ENCODE measurements at places on chromosomes 3 and 15.

DNA sequence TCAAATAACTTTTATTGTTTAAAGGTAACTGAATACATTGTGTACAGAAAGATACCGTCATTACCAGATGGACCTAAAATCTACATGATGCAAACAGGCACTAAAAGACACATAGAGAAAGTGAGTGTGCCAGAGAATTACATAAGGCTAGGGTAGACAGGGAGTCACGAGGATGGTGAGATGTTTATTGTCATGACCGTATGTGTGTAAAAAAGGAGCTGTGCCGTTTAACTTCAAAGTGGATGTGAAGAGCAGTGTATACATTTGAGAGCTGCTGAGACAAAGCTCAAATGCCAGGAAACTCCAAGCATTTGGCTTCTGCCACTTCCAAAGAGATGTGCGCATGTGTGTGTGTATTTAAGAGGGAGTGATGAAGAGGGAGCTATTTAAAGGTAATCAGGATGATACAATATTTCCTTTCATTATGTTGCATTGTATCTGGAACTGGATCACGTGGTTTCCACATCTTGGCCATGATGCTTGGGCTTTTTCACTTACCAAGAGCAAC, 51.4 kb upstream of the IGF1R start:
- peak; percentile 43 for DNase-seq

GRCh38 chr3:147449669-147450068, 40.5 kb downstream of the ZIC1 start:
- no peak for DNase-seq

- DNase-seq, result no peak
Observed at GRCh38 chr3:172107403-172107802, 68.0 kb downstream of the FNDC3B start.

DNA sequence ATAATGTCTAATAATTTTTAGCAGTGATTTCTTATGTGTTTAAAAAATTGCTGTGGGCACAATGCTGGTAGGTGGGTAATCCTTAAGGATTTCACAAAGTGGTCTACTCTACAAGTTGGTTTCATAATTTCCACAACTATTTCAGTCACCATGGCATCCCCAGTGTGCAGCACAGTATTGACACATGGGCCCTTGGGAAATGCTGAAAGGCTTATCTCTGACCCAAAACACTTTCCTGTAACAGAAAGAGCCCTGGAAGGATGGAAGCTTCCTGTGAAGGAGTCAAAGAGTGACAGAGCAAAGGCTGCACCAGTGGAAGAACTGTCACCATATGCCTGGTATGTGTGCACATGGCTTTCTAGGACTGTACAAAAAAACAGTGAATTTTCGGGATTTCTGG, 153.7 kb downstream of the ANO10 start:
- DNase-seq, result no peak

DNA sequence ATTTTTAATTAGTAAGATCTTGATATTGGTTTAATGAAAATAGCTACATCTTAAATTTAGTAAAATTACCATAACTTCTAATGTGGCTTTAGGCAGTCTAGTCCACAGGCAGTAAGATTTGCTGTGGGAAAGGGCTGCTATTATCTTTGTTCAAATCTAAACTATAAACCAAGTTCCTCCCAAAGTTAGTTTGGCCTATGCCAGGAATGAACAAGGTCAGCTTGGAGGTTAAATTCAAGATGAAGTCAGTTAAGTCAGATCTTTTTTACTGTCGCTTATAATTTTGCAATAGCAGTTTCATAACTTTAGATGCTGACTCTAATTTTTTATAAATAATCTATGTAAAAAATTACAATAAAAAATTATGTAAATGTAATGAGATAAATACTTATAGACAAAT, 1016.9 kb upstream of the ALCAM start:
- no peak for DNase-seq

- no peak for DNase-seq
Observed at GRCh38 chr15:48279608-48280007, 51.6 kb upstream of the DUT start.

- DNase-seq, result no peak
Observed at GRCh38 chr15:89401631-89402517, 67.2 kb upstream of the POLG start.

DNA sequence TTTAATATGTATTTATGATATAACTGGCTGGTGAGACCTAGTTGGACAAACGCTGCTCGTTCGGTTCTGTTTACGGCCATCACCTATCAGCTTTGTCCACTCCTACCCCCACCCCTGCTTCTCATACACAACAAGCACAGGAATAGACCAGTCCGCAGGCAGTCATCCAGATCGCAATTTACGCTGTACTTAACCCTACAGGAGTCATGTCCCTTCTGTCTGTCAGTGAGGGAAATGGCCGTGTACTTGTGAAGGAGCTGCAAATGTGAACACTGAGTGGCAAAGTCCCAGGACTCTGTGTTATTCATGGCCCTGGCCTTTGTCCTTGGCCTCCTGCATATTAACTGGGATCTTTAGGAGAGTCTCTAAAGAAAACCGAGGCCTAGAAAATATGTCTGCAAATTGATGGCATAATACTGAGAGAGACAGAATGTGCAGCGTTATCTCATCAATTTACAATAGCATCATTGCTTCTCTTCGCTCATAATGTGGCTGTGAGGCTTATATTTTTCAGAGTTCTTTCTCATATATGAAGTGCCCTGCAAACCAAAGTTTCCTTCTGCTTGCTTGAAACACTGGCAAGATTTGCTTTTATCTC, 7.2 kb upstream of the ABHD10 start:
- DNase-seq, result no peak

All from muscle of leg (tissue), 16 donors.